ENCODE measurements at places on chromosomes 12 and 14. TPM values are rescaled to one million over a fixed set of nuclear protein-coding genes. Genes with fewer than 3 reads are reported as not detected.

Gene CCDC196
- not detected for total RNA-seq

Gene SLC22A17
- 39.4 TPM for total RNA-seq

Gene CLEC12A
- not detected for total RNA-seq

Gene ITGA5
- 22.0 TPM for total RNA-seq

Gene RASAL1
- not detected for total RNA-seq

Gene PTGDR
- not detected for total RNA-seq

Gene AKAP3
- 3.5 TPM for total RNA-seq

Gene PDE3A
- 2.4 TPM for total RNA-seq

Gene ABHD12B
- 0.73 TPM for total RNA-seq

Gene TOGARAM1
- 14.2 TPM for total RNA-seq

Gene DCAF11
- total RNA-seq = 52.5 TPM

Gene FGF6
- total RNA-seq = not detected

Gene FOXM1
- total RNA-seq = 147 TPM

Measured in neural crest cell (in vitro differentiated cells).